Stimulated activated CD4-positive, alpha-beta T cell treated with anti-CD3 and anti-CD28 coated beads, Interleukin-4, amount 100 ng/mL, for 24 hours (primary cell): ENCODE measurements at places on chromosomes 3 and 15.

- DNase-seq = no peak
These were observed 22.3 kb upstream of the RETNLB start for GRCh38 chr3:108779496-108779895.

GRCh38 chr3:16801698-16802097, 83.1 kb upstream of the PLCL2 start:
- no peak for DNase-seq

- DNase-seq = no peak
These were observed 632.3 kb upstream of the NR2F2 start for GRCh38 chr15:95698230-95698629.

DNA sequence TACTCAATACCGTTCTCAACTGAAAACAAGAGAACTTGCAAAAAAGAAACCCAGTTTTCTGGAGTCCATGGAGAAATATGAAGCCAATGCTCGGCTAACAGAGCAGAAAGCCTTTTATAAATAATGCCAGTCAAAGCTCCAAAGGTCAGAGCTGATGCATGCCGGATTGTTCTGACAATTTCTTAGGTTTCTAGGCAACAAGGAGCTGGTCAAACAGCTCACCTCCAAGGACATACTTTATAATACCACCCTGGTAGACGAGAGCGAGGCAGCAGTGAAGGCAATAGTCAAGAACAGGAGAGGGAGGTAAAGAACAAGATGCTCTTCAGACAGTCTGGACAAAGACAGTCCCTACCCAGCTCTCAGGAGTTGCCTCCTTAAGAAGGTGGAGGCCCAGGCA, 111.1 kb downstream of the UBE3A start:
- no peak for DNase-seq

DNA sequence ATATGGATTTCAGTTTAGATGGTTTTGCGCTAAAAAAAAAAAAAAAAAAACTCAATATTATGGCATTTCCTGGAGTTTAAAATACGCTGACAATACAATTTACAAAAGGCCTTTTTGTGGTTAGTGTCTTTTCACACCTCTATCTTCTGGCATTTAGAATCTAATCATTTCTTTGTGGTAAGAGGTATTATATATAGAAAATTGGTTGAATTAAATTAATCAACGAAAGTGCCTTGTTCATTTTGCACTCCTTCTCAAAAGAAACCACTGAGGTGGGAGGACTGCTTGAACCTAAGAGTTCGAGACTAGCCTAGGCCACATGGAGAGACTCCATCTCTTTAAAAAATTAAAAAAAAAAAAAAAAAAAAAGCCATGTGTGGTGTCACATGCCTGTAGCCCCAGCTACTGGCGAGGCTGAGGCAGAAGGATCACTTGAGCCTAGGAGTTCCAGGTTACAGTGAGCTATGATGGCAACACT, 90.0 kb upstream of the ICE2 start:
- DNase-seq = no peak
